Substantia nigra (tissue), 51 donors: ENCODE measurements at places on chromosomes 13 and 19.

DNA sequence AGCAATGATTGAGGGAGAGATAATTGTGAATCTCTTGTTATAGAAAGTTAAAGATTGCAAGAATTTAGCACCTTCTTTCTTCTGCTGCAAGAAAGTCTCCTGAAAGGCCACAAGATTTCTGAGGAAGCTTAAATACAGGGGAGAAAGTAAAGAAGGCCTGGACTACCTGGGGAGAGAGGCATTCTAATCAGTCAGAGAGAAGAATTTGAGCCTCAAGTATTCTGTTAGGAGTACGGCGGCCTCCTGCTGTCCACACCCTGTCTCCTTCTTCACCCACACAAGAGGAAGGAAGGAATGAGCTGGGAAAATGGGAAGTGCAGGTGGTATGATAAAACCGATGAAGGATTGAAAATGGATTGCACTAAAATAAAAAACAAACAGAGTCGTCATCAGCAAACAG is 474.7 kb downstream of the DIAPH3 start:
- DNase-seq, result no peak

GRCh38 chr19:16272945-16273344 is 51.7 kb upstream of the KLF2 start:
- no peak for DNase-seq

- no peak for DNase-seq
These were observed 93.7 kb upstream of the SGCG start for GRCh38 chr13:23086968-23087623.

GRCh38 chr13:54845351-54845965 is 1816.8 kb downstream of the OLFM4 start:
- DNase-seq, result no peak

- DNase-seq, result no peak
These were observed 1380.5 kb upstream of the ATXN8OS start for GRCh38 chr13:68727165-68727564.

GRCh38 chr19:45171211-45171623 is 6.8 kb downstream of the TRAPPC6A start:
- DNase-seq, result no peak

DNA sequence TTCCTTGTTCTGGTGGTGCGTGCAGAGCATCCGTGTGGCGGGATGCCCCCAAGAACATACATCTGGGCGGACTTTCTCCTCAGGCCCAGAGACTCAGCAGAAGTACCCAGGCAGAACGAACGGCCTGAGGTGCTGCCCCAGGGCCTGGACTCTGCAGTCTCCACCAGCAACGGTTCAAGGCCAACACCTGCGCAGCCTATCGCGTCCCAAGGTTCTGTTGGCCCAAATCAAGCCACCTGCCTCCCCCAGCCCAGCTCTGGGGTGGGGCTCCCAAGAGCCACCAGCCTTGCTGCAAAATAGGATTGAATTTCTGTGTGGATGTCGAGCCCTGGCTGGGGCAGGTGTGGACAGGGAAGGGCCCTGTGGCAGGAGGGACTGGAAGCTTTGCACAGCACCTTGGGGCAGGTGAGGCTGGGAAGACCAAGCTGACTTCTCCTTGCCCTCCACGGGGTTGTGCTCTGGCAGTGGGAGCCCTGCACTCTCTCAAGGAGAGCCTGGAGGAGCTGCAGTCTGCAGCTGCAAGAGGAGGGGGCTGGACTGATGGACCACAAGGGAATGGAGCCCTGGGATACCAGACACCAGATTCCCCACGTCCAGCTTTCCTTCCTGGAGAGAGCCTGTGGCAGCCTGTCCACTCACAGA is 146.9 kb downstream of the ZNF536 start:
- DNase-seq, result no peak

GRCh38 chr19:56217039-56217949 is 15.2 kb downstream of the ZSCAN5C start:
- DNase-seq, result no peak

DNA sequence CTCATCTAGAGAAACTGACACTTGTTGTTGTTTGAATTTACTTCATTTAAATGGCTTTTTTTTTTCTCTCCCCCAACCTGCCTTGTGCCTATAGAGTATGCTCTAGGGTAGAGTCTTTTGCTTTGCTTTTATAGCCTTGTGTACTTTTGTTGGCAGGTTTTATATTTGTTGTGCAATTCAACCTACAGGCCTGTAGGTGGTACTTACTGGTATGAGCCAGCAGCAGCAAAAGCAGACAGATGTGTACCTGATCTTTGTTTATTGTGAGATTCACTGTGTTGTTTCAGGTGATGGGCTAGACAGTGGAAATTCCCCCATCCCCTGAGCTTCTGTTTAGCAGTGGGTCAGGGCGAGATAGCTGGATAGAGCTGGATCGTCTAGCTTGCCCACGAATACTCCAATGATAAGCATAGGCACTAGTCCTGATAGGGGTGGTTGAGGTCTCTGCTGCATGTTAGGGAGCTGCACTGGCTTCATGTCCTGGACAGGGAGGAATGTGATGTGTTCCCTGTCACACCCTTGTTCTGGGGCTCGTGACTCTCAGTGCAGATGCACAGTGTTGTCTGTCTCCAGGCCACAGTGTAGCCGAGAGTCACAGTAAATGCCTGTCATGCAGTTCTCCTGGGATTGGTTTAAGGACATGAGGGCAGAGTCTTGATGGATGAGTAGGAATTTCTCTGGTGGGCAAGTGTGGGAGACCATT is 21.3 kb downstream of the DNAJC3 start:
- no peak for DNase-seq

DNA sequence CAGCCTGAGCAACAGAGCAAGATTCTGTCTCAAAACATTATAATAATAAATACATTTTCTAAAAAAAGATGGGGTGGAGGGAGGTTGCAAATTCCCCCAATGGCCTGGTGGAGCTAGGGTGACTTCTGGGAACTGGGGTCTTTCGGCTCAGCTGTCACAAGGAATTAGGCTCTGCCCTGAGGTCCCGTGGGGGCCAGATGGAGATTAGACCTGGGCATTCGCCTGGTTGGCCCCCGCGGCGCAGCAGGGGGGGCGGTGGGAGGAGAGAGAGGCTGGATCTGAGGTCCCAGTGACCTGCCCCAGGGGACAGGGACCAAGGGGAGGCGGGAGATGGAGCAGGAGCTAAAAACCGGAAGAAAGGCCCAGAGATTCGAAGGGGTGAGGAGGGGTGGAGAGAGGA is 14.8 kb downstream of the FUT6 start:
- DNase-seq, result no peak

GRCh38 chr19:40590464-40591265 is 10.5 kb upstream of the LTBP4 start:
- no peak for DNase-seq

DNA sequence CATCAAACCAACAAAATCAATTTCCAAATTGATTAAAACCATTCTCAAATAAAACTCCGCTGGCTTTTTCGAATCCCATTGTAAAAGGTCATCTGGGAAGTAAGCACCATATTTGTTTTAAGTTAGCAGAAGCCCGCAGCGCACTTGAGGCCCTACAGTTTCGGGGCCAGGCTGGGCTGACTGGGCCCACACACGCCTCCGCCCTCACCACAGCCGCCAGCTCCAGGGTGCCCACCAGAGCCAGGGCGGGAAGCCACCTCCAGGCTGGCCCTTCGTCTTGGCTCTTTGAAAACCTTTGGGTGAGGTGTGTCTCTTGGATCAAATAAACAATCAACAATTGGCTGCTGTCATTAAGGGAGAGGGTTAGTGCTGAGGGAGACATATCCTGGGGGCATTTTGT is 133.3 kb downstream of the SOX1 start:
- DNase-seq, result no peak

- DNase-seq, result no peak
These were observed 545.5 kb upstream of the ARGLU1 start for GRCh38 chr13:107113387-107113786.

GRCh38 chr19:5580161-5580571 is 12.4 kb upstream of the TINCR start:
- no peak for DNase-seq

DNA sequence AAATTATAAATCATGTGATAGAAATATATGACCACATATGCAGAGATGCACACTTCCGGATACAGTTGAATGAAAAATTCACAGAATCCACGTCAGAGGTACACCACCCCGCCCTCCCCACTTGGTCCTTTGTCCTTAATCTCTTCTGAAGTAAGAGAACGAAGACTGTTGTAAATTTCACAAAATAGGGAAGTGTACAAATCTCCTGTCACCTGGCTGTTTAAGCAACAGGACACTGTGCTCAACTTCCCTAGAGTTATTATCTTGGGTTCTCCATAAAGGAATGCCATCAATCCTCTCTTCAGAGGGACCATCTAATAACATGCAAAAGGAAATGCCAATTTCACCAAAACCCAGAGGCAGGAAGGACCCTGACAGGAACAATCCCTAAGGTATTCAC is 10.5 kb upstream of the CEACAM6 start:
- no peak for DNase-seq

DNA sequence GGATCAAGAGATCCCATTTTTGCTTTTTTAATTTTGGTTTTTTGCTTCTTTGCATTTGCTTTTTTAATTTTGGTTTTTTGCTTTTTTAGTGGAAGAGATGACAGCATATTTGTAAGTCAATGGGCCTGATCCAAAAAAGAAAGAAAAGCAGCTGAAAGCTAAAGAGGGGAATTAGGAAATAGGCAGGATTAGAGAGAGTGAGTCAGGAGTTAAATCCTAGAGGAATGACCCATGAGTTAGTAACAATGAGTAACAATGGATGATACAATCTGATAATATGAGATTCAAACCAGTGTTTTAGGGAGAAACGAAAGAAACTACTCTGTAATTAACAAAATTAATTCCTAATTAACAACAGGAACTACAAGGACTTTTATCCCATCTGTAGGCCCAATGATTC is 111.2 kb upstream of the SGCG start:
- no peak for DNase-seq

DNA sequence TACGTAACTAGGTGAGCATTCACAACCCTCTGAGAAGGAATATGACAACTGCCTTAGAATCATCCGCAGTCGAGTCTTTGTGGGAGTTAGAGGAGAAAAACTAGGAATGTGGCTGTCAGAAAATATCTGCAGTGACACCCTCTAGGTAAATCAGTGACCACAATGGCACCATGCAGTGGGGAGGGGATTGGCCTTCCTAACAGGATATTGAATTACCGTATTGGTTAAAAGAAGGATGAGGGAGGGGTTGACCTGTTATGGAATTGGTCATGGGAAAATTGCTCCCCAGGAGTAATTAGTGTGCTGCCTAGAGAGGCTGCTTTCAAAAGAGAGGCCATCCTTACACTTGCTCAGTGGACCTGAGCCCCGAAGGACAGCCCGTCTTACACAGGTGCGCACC is 205.6 kb upstream of the SOX1 start:
- no peak for DNase-seq

DNA sequence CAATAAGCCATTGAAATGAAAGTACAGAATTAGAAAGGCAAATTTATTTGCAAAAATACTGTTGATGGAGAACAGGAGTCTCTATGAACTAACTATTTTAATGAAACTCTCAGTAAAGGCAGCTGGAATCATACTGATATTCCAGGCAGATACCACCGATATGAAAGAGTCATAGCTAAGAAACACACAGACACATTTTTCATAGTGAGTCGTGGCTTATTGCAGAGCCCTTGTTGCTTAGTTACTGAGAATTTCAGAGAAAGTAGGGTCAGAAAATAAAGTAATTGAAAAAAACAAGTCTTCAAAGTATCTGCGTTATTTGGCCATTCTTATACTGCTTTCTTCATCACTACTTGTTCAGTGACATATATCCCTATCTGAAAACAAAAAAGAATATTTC is 1890.9 kb downstream of the PCDH9 start:
- no peak for DNase-seq

DNA sequence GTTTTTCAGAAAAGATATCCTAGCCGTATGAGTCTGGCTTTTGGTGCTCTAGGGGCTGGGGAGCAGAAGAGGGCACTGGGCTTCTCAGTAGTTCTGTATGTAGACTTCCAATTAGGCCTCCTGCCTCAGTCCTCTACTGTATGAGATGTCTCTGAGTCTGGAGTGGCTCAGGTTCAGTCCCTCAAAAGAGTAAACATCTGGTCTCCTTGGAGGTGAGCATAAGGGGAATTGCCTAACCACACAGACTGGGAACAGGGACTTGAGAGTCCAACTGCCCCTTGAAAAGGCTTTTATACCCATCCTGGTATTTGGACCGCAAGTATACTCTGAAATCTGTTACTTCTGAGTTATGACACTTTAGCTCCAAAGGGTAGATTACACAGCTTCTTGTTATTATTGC is 214.5 kb downstream of the TDRD3 start:
- no peak for DNase-seq

GRCh38 chr19:47644743-47645482 is 36.0 kb downstream of the BICRA start:
- no peak for DNase-seq

GRCh38 chr13:110415669-110416068 is 108.6 kb downstream of the COL4A2 start:
- no peak for DNase-seq

GRCh38 chr13:112245989-112246388 is 130.2 kb upstream of the SPACA7 start:
- DNase-seq, result no peak

DNA sequence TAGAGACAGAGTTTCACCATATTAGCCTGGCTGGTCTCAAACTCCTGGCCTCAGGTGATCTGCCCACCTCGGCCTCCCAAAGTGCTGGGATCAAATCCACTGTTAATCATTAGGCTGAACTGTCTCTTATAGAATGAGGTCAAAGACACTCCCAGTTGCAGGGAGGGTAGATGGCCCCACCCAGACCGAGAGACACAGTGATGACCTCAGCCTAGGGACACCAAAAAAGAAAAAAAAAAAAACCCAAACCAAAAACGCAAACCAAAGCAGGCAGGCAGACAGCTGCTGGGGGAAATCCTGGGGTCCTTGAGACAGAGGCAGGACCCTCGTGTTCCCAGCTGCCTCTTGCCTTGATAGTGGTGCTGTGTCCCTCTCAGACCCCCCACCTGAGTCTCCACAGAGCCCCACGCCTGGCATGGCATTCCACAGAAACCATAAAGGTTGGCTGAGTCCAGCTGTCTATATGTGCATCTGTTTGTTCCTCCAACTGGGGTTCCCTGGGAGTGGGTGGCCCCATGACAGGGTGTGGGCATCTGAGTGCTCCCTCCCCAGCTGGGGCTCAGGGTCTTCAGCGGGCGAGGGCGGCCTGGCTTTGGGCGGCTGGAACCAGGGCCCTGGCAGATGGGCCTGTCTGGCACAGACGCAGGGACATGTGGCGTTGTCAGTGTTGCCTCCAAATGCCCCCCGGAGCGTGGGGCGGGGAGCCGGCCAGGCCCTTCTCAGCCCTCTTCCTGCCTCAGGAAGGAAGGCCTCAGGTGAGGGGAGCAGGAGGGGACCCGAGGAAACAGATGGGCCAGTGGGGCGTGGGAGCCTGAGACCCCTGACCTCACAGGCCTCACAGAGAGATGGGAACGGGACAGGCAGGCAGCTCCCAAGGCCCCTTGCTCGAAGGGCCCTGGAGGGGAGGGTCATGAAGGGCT is 5.2 kb downstream of the DAND5 start:
- DNase-seq, result no peak

DNA sequence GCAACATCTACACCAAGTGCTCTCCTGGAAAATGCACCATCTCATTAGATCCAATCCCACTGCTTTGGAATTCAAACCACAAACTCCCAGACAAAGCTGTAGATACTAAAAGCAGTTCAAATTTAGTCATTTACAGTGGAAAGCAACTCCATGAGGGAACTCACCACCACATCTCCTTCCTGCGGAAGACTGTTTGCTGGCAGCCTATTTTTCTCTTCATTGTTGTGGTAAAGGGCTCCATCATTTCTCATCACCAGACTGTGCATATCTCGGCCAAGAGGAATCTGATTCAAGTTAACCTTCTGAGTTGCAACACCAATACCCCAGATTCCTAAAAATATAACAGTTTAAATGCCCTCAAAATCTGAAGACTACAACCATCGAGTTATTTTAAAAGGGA is 8.4 kb downstream of the SPRYD7 start:
- no peak for DNase-seq

GRCh38 chr19:45097776-45098520 is 5.0 kb downstream of the PPP1R37 start:
- no peak for DNase-seq
